ENCODE measurements at places on chromosomes 1 and 21. TPM values are rescaled to one million over a fixed set of nuclear protein-coding genes. Genes with fewer than 3 reads are reported as not detected.

- no peak for DNase-seq
Observed at GRCh38 chr1:12015499-12015898, 3.8 kb upstream of the MIIP start.

DNA sequence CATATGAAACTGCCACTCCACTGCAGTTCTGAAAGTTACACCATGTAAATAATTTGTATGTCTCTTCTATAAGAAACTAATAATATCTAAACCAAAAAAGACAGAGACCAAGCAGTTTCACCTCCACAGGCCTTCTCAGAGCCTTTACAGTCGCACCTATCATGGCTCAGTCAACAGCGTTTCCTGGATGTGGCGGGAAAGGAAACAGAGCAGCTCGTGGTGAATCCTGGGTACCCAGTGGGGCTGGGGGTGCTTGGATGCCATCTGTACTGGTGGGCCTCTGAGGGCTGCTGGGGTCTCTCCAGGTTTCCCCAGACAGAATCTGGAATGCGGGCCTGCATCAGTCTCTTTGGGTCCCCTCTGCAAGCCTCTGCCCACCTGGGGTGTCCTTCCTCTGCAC, 100.2 kb upstream of the CASZ1 start:
- no peak for DNase-seq

S100A7A gene
- total RNA-seq = not detected

DNA sequence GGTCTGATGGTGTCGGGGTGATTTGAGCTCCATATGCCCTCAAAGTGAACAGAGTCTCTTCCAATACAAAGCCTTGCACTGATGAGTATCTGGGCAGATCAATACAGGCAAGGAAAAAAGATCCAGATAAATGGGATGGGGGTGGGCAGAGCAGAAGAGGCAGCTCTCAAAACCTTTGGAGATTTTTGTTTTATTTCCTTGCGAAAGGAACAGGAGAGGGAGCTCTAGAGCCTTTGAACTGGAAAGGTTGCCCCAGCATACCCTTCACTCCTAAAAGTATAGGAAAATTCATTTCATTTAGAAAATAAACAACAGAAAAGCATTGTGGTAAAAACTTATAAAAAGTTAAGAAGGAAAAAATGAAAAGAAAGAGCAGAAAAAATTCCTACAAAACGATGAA, 31.4 kb upstream of the OLIG2 start:
- peak; percentile 9 for DNase-seq

FAM78B gene
- not detected for total RNA-seq

DNA sequence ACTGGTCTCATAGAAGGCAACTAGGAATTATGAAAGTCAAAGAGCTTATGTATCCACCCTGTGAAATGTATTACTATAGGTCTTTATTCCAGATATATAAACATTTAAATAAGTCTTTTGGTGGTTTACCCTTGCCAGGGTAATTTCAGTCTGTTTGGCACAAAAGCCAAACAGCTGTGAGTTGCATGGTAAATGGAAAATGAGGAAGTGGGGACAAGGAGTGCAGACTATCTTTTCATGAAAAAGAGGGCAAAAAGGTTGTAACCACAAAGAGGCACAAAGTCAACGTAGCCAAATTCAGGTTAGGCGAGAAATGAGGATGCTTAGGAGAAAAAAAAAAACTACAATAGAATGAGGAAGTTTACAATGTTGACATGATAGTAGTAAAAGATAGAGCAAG, 492.3 kb upstream of the PRMT6 start:
- no peak for DNase-seq

All from glomerular endothelial cell (primary cell).